Thyroid gland (tissue), 4 donors: ENCODE measurements at places on chromosomes 5 and 9.

- no peak for DNase-seq
These were observed 22.1 kb downstream of the SPATA31D1 start for GRCh38 chr9:82010711-82011110.

DNA sequence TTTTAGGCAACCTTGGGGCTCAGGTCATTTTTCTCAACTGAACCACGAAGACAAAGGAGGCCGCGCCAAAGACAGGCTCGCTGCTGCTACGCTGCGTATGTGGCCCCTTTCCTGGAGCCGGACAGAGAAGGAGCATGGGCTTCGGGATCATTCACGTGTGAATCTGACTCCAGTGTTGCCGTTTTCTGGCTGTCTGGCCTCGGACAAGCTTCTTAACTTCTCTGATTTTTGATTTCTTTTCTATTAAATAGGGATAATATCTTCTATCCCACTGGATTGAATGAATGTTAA, 50.8 kb upstream of the ZNF366 start:
- DNase-seq = no peak

DNA sequence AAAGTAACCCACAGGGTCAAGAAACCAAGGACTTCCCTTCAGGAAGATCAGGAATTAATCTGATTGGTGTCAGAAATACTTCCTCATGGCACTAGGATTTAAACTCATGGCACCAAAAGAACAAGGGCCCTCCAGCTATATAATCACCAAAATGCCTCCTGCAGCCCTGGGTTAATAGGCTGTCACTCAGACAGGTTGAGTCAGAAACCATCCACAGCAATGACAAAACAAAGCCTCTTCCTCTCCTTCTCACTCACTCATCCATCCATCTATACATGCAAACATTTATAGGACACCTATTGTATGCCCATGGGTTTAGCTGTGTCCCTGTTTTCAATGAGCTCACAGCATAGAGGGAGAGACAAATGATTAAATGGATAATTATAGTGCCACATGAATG, 62.5 kb upstream of the SPOCK1 start:
- DNase-seq = no peak

- no peak for DNase-seq
These were observed 67.1 kb upstream of the GGTA1 start for GRCh38 chr9:121566481-121567465.

GRCh38 chr5:98349251-98349989, 424.0 kb upstream of the RGMB start:
- no peak for DNase-seq

- DNase-seq = no peak
These were observed 65.2 kb downstream of the ADAMTS2 start for GRCh38 chr5:179280095-179280490.
